Activated CD4-positive, CD25-positive, alpha-beta regulatory T cell treated with anti-CD3 and anti-CD28 coated beads, Interleukin-2, amount 50 U/mL, for 16 hours (primary cell): ENCODE measurements at places on chromosomes 1 and 21.

- DNase-seq: no peak
Observed at GRCh38 chr21:30271156-30271555, 11.6 kb downstream of the KRTAP24-1 start.

- no peak for DNase-seq
Observed at GRCh38 chr1:206787891-206788290, 15.6 kb upstream of the IL10 start.

DNA sequence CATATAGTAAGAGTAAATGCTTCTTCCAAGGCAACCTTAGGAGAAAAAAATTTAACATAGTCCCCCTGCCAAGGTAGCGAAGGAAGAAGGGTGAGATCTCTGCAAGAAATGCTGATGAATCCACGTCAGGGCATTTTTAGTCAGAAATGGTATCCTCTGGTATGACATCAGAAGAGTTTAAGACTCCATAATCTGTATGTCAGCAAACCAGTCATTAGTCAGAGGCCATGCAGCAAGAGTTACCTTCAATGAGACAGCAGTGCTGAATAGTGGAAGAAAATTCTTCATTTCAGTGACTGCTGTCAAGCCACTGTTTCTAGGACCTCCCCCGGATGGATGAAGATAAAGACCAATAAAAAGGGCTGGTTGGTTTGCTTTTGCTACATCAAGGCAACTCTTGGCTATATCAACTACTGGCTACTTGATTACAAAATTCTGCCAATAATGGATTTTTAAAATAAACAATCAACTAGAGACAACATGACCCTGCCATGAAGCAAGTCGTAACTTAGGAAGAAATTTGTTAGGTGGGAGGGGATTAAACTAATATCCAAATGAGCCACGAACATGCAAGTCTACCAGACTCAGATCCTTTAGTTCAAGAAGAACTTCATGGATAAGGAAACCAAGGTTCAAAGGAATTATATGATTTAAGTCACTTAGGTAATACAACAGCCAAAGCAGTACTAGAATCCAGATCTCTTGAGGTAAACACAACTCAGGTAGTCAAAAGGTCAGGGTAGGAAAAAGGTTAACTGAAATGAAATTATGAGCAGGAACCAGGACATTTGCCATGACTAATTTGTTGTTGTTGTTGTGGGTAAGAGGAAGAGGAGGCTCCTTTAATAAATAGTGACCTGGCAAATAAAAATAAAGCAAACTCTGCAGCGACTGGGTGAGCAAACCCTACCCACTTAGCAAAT is 25.6 kb upstream of the GUCA2A start:
- DNase-seq: no peak

DNA sequence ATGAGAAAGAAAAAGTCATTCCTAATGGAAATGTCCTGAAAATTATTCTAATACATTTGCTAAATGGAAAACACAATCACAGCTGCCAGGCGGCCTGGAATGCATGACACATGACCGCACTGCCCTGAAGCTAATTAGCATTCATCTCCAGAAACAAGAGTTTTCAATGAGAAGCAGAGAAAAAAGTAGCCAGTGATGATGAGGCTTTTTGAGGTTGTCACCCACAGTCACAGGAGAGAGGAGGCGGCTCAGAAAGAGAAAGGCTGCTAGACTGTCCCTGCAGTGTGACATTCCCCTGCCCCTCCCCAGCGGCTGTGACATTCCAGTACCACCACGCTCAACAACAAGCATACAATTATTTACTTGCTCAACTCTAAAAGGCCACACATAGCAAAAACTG is 122.9 kb upstream of the KRTAP19-8 start:
- DNase-seq: no peak
